ENCODE measurements at places on chromosomes 6 and 20.
A peak's percentile ranks its signal among the peaks of the same experiment; 100 is the strongest.

DNA sequence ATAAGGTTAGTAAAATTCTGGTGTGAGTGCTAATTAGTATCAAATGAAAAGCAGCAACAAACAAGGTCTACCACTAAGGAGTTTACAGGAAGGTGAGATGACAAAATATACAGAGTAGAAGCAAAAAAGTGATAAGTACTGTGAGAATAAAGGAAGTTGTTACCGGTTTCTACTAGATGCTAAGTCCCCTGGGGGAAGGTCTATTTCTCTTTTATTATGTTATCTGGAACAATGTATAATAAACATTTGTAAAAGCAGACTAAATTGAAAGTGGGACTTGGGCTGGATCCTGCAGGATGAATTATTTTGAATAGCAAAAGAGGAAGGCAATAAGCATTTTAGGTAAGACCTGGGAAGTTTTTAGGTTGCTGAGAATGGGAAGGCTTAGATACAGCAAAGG lies 158.7 kb upstream of the SLC22A16 start:
- no peak for DNase-seq

DNA sequence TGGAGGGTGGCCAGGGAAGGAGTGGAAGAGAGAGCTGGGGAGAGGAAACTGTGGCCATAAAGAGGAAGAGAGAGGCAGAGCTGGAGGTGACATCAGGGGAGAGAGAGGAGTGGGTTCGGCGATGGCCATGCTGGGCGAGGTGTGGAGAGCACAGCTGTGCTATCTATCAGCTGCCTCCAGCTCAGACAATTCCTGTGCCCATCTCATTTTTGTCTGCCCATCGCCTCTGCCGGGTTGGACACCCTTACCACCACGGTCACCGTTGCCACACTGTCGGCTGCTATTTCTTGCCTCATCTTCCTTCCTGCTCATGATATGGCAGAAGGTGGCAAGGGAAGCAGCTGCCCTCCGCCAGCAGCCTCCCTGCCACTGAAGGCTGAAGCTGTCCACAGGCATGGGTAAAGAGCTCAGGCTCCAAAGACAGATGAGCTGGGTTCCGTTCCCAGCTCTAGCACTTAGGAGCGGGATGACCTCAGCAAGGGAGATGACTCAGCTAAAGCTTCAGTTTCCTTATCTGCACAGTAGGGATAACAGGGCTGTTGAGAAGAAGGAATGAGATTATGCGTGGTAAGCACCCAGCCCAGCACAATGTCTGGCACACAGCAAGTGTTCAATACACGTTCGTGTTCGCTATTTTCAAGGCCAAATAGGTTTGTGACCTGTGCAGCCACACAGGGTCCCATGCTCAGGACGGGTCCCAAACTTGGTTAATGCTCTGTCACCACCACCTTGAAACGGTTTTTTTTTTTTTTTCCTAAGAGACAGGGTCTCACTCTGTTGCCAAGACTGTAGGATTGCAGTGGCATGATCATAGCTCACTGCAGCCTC lies 21.9 kb upstream of the TAF8 start:
- no peak for DNase-seq

- no peak for DNase-seq
Measured at GRCh38 chr6:143288923-143289322, 161.6 kb downstream of the ADAT2 start.

GRCh38 chr6:88165844-88166492 lies at the start of gene CNR1:
Gene CNR1, minus strand, starts transcription at chr6:88166347. Its CDS starts 21,073 bp downstream, at chr6:88145274.
- peak; percentile 18 for DNase-seq

DNA sequence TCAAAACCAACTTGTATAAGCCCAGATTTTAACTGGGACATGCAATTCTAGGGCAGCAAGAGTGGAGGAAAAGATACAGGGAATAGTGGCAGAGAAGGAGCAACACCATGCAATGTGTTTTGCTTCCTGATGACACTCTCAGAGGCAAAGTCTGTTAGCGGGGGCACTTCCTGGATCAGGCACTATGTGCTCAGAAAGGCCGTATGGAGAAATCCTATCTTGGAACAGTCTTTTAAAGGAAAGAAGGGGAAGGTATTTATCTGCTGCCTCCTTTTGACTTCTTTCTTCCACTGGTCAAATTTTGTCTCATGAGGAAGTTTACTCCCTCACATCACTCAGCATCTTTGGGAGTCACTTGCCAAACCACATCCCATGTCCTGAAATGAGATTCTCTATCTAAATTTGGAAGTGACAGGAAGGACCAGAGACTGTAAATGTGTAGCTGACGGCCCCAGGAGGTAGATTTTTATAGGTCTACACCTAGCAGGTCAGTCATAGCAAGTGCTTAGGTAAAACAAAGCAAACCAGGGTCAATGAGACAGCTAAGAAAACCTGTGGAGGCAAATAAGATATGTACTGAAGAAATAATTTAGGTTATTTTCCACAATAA lies 91.7 kb upstream of the ELOVL5 start:
- no peak for DNase-seq

DNA sequence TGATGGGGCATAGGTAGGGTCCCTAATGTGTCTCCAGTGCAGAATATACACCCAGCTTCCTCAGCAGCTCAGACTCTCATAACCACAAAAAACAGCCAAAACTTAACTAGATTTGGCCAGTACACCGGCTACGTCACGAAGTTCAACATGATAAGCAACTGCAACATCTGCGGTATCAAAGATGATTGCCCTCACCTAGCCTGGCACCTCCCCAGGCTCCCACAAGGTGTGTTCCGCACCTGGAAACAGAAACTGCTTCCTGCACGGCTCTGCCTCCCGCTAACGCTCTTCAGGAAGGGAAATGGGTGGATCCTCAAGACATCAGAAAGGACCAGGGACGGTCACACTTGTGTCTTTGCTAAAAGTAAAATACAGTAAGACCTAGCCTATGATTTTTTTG lies 9.5 kb downstream of the TXNDC5 start:
- no peak for DNase-seq

- no peak for DNase-seq
Measured at GRCh38 chr6:16741112-16742016, 19.9 kb downstream of the ATXN1 start.

GRCh38 chr20:45968801-45969711 lies 2.9 kb downstream of the ZNF335 start:
- no peak for DNase-seq

DNA sequence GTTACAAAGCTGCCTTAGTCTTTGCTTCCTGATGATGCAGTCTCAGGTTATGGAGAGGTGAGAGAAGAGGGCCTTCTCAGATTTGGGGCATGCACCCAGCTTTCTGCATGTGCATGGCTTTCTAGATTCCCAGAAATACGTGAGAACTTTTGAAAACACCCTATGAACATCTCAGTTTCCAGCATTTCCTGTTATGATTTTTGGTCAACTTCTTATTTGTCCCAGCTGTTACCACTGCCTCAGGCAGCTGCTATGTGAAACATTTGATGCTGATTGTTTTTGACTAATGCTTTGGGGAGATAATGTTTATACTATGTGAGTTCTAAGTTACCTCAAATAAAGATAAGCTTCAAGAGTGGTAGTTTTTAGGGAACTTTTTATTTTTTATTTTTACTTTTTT lies 9.5 kb upstream of the SNAP25 start:
- no peak for DNase-seq

GRCh38 chr6:143674483-143675381 lies 3.0 kb upstream of the PHACTR2 start:
- no peak for DNase-seq

DNA sequence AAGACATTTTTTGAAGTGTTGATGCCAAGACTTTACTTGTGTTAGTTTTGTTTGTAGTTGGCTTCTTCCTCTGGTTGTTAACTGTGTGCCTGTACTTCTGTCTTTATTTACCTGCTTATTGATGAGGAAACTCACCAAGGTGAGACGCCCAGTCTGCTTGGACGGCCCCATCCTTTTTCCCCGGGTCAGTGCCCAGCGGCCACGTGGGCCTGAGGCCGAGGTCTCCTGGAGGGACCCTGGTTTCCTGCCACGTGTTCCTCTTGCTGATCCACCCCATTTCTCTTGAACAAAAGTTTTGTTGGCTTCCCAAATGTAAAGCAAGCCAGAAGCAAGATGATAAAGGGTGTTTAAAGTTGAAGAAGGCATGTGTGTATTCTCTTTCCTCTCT lies 24.8 kb downstream of the DUSP22 start:
- no peak for DNase-seq

- DNase-seq: no peak
Measured at GRCh38 chr6:28693751-28694443, 168.2 kb downstream of the GPX5 start.

DNA sequence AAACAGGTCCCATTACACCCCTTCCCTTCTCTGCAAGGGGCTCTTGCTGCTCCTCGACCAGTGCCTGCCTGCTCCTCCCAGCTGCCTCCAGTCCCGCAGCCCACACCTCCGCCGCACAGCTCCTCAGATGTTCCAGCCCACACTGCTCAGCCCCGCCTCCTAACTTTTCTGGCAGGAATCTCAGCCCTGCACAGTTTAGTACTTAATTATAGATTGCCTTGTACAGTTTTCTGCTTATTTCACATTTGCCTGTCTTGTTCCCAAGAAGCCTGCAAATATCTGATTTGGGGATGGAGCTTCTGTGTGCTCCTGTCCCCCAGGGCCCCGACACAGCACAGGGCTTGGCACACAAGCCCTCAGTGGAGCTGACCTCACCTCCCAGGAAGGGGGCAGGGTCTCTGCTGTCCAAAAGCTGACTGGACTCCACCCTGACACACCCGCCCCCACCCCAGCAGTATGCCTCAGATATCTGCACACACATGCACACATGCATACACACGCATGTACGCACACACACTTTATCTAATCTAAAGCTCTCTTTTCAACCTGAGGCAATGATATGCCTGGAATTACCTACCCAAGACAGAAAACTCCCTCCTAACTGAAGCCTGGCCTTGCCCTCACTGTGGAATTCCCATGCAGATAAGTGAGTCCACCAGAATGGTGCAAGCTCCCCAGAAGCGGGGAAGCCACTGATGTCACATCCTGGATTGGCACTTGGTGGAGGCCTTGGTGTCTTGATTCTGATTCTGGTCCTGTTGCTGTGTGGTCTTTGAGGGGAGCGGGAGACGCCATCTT lies 1.2 kb upstream of the PNPLA1 start:
- DNase-seq: peak; percentile 64

DNA sequence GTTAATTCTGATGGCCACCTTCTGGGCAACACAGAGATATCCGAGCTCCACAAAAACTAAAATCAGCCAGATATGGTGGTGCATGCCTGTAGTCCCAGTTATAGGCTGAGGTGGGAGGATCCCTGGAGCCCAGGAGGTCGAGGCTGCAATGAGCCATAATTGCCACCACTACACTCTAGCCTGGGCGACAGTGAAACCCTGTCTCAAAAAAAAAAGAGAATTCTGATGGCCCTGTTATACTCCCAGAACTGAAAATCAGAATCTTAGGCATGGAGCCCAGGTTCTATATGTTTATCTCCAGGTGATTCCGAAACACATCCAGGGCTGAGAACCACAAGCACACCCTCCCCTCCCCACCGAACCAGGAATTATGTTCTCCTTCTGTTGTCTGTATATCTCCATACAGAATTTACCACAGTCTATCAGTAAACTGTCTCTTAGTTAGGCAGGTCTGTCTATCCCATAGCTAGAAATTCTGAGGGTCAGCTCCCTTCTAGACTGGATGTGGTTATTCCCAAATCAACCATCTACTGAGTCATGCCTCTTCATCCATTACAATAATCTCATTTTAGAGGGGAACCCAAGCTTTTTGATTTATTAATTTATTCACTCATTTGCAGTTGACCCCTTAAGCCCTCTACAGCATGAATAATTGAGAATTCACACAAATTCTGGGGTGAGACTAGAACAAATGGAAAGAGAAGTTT lies 24.8 kb upstream of the CCND3 start:
- DNase-seq: no peak

DNA sequence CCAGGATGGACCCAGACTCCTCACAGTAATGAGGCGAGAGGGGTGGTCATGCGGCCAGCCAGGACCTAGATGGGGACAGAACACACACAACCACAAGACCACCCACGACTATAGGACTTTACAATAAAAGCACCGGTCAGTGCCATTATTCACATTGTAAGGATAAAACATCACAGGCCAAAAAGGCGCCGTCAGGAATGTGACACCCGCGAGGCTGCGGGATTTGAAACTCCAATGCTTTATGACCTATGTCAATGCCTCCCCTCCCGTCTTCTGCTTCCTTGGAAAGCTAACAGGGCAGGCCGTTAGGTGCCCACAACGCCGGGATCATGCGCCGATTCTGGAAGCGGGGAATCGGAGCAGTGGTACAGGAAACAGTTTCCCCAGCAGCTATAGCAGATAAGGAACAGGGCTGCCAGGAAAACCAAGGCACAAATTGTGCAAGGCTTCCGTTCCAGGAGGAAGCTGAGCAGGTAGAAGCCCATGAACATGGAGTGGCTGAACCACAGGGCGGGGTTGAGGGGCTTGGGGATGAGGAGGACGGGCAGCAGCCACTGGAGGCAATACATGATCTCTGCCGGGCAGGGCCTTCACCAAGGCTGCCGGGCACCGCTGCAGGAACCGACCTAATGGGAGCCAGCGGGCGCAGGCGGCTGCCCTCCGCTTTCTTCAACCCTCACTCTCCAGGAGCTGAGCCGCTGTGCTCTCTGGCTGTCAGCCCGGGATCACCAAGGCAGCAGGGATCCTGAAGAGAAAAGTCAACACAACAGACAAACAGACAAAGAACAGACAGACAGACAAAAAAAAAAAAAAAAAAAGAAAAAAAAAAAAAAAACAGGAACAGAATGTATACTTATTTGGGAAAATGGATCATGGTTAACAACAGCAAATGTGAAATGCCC lies 2.2 kb upstream of the NNAT start:
- DNase-seq: peak; percentile 41

GRCh38 chr6:144678844-144679243 lies 393.7 kb downstream of the UTRN start:
- no peak for DNase-seq

DNA sequence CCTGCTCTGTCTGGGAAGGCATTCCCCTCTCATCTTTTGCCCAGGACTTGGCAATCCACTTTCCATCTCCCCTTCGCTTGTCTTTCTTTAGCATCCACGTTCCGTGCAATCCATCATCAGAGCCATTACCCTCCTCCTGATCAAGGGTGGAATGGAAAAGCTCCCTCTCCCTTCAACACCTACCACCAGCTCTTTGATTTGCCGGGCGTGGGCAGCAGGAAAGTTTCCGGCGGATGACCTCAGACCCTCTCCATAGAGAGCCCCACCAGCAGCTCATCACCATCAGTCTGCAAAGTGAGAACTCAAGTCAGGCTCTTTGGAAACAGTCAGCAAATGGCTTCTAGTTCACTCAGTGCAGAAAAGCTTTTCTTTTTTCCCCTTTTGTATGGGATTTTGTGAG lies 76.2 kb downstream of the TSHZ2 start:
- no peak for DNase-seq

- no peak for DNase-seq
Measured at GRCh38 chr6:158799051-158799792, 19.9 kb downstream of the EZR start.

DNA sequence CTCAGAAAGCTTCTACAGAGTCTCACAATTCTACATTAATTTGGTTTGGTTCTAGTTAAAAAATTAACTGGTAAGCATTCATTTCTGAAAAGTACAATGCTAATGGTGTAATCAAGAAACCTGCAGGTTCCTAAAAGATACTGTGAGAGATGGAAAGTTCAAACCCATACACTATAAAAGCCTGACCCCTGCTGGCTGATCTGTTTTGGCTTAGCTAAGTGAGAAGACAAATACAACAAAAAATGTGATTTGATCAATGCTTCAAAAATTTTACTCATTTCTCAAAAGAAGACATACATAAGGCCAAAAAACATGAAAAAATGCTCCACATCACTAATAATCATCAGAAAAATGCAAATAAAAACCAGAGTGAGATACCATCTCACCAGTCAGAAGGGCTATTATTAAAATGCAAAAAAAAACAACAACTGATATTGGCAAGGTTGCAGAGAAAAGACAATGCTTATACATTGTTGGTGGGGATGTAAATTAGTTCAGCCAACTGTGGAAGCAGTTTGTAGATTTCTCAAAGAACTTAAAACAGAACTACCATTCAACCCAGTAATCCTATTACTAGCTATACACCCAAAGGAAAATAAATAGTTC lies 102.8 kb downstream of the MOXD1 start:
- peak; percentile 36 for DNase-seq
